Articular chondrocyte of knee joint (primary cell): ENCODE measurements at places on chromosomes 3 and 15. TPM values are rescaled to one million over a fixed set of nuclear protein-coding genes. Genes with fewer than 3 reads are reported as not detected.

RAF1 gene
- 104 and 110 TPM in 2 replicates for total RNA-seq

GUCA1C gene
- not detected in 2 replicates for total RNA-seq

NLGN1 gene
- 28.4 and 33.8 TPM in 2 replicates for total RNA-seq

FAM81A gene
- 0.91 and 1.4 TPM in 2 replicates for total RNA-seq

ECE2 gene
- total RNA-seq = not detected in 2 replicates

RPS27L gene
- 190 and 267 TPM in 2 replicates for total RNA-seq

ARRDC4 gene
- 7.7 and 15.1 TPM in 2 replicates for total RNA-seq

C3orf85 gene
- total RNA-seq = not detected in 2 replicates

STXBP5L gene
- not detected in 2 replicates for total RNA-seq

UROC1 gene
- not detected in 2 replicates for total RNA-seq

ZBTB47 gene
- total RNA-seq = 29.2 and 33.2 TPM in 2 replicates

ZNF860 gene
- total RNA-seq = 1.8 and 2.8 TPM in 2 replicates

BLM gene
- 2.2 and 3.5 TPM in 2 replicates for total RNA-seq

GOLGA8J gene
- 0.22 and 0.52 TPM in 2 replicates for total RNA-seq
